ENCODE measurements at places on chromosomes 4 and X.
A peak's percentile ranks its signal among the peaks of the same experiment; 100 is the strongest.

DNA sequence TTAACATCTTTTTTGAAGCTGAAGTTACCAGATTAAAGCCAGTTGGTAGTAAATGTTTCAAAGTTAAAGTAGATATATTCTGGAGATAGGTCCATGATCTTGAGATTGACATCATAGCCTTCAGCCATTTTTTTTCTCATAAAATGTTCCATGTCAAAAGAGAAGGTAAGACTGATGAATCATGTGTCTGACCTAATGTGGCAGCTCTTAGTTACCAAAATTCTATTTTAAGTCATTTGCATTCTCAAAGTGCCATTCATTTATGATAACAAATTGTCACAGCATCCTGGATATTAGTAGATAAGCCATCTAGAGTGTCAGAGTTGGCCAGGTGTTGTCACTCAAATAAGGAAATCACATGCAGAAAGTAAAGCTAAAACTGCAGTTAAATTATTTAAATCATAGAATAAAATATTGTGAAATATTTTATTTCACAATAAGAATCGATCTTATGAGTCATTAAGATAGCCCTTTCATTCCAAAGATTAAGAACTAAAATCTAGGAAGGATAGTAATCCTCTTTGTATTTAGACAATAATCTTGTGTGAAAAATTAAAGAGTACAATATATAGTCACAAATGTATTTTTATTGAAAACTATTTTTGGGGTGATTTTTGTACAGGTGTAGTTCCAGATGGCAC is 65.7 kb upstream of the ADAD1 start:
- no peak for DNase-seq

GRCh38 chr4:10831727-10832408 is 147.3 kb upstream of the CLNK start:
- no peak for DNase-seq

- no peak for DNase-seq
Observed at GRCh38 chrX:9997524-9997923, 30.4 kb downstream of the CLDN34 start.

- DNase-seq: no peak
Observed at GRCh38 chrX:152170621-152171020, 32.2 kb upstream of the MAGEA10 start.

- DNase-seq: no peak
Observed at GRCh38 chr4:133145758-133146573, 3.1 kb upstream of the PCDH10 start.

GRCh38 chrX:133590703-133591505 is 175.6 kb upstream of the GPC4 start:
- no peak for DNase-seq

- DNase-seq: no peak
Observed at GRCh38 chr4:149965206-149965605, 113.0 kb upstream of the DCLK2 start.

GRCh38 chr4:140149846-140150635 is 3.9 kb downstream of the MAML3 start:
- no peak for DNase-seq

GRCh38 chrX:103918571-103919269 is 43.7 kb upstream of the TMSB15B start:
- DNase-seq: peak; percentile 84

- DNase-seq: no peak
Observed at GRCh38 chr4:140141210-140141835, 12.7 kb downstream of the MAML3 start.

DNA sequence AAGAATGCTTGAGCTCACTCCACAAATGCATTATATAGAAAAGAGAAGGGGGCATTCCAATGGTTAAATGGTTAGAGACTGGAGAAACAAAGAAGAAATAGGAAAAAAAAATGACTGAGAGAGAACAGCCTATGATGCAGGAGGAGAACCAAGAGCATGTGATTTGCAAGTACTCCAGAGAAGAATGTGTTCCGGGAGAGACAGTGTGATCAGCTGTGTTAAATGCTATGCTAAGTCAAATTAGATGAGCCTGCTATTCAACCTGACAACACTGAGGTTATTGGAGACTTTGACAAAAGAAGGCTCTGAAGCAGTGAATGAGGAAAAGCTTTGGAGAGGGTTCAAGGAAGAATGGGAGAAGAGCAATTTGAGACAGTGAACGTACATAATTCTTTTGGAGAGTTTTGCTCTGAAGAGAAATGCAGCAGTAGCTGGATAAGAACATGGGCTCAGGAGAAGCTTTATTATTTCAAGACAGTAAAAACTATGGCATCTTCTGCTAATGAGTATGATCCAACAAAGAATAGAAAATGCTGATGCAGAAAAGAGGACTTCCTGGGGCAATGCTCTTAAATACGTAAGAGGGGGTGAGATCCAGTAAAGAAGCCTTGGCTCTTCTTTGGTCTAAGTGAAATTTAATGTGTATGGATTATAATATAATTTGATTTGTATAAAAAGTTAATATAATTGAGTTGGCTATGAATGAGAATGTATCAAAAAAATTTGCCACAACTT is 66.3 kb downstream of the PPP3CA start:
- DNase-seq: no peak

DNA sequence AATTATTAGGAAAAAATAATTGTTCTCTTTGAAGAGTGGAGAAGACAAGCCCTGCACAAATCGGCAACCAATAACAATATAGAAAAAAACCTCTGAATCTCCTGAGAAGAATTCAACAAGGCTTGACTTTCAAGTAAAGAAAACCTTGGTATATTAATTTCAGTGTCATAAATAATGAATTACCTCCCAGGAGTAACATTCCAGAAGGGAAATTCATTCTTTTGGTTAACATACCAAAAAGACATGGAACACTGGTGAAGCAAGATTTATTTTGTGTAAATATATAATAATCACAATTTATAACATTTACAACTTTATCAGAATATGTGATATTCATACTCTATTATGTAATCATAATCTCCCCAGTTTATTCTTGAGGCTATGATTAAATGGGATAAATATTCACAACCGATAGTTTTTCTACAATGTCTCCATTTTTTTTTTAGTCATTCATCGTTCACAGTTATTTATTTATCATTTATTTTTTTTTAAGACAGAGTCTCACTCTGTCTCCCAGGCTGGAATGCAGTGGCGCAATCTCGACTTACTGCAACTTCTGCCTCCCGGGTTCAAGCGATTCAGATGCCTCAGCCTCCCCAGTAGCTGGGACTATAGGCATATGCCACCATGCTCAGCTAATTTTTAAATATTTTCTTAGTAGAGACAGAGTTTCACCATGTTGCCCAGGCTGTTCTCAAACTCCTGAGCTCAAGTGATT is 53.0 kb upstream of the RPS6KA6 start:
- no peak for DNase-seq

DNA sequence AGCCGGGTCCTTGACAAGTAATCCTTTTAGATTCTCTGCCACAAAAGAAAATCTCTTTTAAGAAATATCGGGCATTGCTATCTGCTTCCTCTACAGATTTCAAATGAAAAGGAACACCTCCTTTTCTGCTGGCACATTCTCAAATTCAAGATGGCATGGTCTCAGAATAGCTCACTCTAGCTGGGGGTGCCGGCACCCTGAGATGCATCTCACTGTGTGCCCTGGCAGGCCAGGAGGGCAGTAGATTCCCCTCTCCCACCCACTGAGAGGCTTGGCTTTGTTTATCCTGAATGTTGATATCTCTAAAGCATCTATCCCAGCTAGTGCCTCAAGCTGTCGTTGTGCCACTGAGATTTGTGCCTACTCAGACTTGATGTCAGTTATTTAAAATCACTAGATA is 319.5 kb downstream of the ARHGAP10 start:
- no peak for DNase-seq

All from right kidney (tissue), 9 donors.